ENCODE measurements at places on chromosomes 12 and 14.

DNA sequence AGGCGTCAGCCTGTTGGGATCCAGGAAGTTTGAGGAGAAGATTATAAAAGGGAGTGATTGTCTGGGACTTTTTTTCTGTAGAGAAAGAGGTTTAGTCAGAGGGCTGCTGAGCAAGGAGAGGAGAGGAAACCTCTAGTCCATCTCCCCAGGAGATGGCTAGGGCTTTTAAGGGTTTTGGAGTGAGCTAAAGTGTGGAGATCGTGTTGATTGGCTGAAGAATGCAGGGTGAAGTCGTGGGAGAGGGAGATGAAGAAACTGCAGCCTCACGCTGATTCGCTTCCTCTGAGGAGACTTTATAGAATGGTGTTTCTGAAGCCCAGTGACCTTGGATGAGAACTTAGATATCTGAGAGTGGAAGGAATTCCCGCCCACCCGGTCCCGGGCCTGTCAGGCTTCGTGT, 193.7 kb upstream of the PWP1 start:
- no peak for DNase-seq

DNA sequence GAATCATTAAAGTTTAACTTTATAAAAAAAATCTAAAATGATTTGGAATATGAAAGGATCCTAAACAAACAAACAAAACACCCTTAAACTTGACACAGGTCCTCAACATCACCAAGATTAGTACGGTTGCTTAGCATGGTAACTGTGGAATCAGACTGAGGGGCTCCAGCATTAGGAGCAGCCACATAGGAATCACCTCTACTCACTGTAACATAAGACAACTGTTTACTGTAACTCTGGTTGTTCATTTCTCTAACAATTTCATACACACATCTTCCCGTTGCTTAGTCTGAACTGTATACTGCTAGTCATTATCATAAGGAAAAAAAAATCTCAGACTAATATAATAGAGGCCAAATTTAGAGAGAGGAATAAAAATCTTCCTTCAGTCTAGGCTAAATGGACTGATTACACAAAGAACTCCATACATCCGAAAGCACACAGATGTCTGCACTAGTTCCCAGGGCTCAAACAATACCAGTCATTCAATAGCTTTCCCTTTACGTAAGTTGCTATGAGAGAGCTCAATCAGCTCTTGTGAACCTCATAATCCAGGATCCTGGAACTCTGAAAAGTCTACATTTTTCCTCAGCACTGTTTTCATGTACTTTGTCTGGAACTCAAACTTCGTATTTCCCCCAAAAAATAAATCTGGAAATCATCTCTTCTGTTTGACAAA, 26.0 kb downstream of the LRP6 start:
- no peak for DNase-seq

GRCh38 chr12:76183459-76184186, 99.1 kb upstream of the NAP1L1 start:
- DNase-seq: no peak

DNA sequence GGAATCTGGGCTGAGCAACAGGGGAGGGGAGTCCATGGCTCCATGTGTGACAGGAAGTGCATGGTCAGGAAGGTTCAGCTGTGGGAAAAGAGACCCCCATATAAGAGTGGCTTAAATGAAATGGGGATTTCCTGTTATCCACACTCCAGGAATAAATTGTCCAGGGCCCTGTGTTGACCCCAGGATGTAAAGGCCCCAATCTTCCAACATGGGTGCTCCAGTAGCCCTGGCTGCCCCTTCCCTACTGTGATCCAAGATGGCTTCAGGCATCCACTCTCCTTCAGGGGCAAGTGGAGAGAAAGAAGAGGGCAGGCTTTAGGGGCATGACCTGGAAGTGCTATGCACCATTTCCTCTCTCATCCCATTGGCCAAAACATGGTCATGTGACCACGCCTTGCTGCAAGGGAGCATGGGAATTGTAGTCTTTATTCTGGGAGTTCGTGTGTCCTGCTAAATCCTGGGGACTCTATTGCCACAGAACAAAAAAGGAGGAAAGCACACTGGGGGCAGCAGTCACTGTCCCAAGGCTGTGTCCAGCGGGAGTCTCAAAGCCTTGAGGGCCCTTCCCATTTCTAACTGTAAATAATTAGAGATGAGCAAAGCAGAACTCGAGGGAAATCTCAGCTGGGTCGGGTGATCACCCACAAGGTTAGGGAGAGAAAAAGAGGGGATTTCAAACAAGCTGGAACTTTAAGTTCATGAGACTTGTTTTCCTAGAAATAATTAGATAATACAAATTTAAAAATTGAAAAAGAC, 289.2 kb downstream of the ADGRD1 start:
- no peak for DNase-seq

- no peak for DNase-seq
Measured at GRCh38 chr14:105256292-105256960, 8.1 kb downstream of the BTBD6 start.

- no peak for DNase-seq
Measured at GRCh38 chr12:24360057-24360456, 410.6 kb upstream of the SOX5 start.

DNA sequence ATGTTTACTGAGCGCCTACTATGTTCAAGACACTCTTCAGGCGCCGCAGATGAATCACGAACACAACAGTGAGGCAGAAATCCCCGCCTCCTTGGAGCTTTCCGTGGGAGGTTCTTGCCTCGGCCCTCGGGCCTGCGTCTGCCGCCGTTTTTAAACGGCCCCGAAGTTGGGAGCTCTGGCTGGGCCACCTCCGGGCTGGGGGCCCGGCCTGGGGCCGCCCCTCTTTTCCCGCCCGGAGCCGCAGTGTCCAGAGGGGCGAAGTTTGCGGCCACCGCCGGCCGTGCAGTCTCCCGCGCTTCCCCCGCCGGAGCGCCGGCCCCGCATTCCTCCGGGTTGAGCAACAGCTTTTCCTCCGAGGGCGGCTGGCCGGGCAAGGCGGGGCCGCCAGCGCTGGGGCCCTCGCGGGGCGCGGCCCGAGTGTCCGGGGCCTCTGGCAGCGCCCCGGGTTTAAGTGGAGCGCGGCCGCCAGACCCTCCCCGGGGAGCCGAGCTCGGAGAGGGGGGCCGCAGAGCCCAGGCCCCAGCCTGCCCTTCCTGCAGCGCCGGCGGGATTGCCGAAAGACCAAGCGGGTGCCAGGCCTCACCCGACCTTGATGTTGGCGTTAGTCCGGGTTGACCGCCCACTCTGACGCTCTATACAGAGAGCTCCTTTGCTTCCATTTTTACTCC, 18.7 kb upstream of the CTDSP2 start:
- DNase-seq: no peak

- no peak for DNase-seq
Measured at GRCh38 chr12:57853864-57854556, 7.5 kb upstream of the CTDSP2 start.

DNA sequence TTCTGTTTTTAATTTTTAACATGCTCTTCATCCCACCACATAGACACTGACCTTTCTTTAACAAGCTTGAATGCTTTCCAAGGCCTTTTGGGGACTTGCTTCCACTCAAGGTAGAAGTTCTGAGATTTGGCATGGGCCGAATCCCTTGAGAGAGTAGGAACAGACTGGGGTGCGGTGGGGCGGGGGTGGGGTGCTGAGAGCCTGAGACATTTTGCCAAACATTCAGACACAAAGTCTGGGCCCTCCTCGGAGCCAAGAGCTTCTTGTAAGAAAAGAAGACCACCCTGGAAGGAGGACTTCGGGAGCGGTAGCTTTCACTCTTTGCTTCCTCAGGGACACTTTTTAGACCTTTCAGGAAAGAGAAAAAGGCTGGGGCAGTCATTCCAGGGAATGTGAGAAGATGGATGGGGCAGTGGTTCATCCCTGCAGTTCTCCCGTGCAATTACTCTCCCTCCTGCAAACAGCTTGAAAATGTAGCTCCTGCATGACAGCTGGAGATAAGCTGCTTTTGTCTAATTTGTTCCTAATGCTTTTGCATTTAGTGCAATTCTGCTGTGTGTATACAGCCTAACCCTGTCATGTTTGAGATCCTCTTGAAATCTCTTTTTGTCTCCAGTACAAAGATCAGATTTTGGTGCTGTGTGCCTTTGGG, 16.3 kb upstream of the MYO1H start:
- no peak for DNase-seq

- no peak for DNase-seq
Measured at GRCh38 chr14:35078082-35078481, 32.0 kb downstream of the FAM177A1 start.

GRCh38 chr12:62758216-62758615, 176.7 kb downstream of the PPM1H start:
- no peak for DNase-seq

DNA sequence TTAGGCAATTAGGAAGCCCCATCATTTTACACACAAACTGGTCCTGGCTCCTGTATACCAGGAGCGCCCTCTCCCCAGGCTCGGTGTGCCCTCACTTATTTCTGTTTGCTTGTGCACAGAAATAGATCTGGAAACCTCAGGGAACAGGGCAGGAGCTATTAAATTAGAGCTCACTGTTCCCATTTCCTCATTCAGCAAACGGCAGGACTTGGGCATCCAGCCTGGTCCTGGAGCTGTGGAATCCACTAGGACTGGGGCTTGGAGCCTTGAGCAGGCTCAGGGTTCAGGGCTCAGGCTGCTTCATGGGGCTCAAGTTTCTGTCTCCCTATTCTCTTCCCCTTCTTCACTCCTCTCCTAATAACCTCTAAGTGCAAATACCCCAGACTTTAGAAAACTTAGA, 91.3 kb downstream of the VCPKMT start:
- DNase-seq: no peak

GRCh38 chr14:50758945-50759344, 72.0 kb downstream of the NIN start:
- DNase-seq: no peak

- no peak for DNase-seq
Measured at GRCh38 chr12:108633534-108634248, at the start of gene SELPLG. Gene SELPLG, minus strand, starts transcription at chr12:108633894. Its CDS starts 9,587 bp downstream, at chr12:108624307.

- no peak for DNase-seq
Measured at GRCh38 chr14:78403278-78403815, 233.2 kb downstream of the NRXN3 start.

GRCh38 chr14:52244997-52245396, 22.5 kb upstream of the PTGDR start:
- no peak for DNase-seq

GRCh38 chr12:106586278-106586802, 3.5 kb downstream of the RFX4 start:
- no peak for DNase-seq

GRCh38 chr14:92684801-92685560, 63.4 kb downstream of the LGMN start:
- no peak for DNase-seq

- no peak for DNase-seq
Measured at GRCh38 chr14:65432361-65432948, 19.9 kb downstream of the FUT8 start.

- DNase-seq: no peak
Measured at GRCh38 chr12:52132754-52133161, 53.3 kb downstream of the SMIM41 start.

- no peak for DNase-seq
Measured at GRCh38 chr12:121470751-121471150, 70.8 kb downstream of the RNF34 start.

DNA sequence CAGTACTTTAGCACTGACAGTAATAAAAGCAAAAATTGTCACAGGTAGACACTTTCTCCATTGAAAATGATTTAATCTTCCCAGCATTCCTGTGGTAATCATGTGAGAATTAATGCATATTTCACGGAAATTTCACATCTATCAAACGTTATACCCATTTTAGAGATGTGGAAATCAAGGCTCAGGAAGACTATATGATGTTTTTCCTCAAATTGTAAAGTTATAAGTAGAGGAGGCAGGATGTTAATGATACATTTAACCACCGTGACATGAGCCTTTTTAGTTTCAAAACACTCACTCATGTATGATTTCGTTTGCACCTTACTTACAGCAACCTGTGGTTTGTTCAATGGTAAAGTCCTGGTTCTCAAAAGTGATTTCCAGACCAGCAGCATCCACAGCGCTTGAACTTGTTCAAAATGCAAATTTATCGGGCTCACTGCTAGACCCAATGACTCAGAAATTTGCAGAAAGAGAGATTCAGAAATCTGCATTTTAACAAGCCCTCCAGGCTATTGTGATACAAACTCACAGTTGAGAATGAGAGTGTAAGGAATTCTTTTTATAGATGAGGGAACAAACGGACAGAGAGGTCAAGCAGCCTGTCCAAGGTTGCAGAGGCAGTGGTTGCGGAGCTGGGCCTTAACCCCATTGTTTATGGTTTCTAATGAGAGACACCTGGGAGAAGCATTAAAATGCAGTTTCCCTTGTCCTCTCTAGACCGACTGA, 654.8 kb upstream of the TBX3 start:
- DNase-seq: no peak

- DNase-seq: no peak
Measured at GRCh38 chr14:63840981-63841380, 11.8 kb upstream of the SYNE2 start.

DNA sequence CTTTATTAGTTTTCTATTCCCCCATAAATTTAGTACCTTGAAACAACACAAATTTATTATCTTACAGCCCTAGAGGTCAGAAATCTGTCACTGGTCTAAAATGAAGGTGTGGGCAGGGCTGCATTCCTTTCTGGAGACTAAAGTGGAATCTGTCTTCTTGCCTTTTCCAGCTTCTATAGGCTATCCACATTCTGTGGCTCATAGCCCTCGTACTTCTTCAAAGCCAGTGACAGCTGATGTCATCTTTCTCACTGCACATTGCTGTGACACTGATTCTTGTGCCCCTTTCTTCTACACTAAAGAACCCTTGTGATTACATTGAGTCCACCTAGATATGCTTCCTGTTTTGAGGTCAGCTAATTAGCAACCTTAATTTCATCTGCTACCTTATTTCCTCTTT, 23.2 kb upstream of the DCN start:
- no peak for DNase-seq

DNA sequence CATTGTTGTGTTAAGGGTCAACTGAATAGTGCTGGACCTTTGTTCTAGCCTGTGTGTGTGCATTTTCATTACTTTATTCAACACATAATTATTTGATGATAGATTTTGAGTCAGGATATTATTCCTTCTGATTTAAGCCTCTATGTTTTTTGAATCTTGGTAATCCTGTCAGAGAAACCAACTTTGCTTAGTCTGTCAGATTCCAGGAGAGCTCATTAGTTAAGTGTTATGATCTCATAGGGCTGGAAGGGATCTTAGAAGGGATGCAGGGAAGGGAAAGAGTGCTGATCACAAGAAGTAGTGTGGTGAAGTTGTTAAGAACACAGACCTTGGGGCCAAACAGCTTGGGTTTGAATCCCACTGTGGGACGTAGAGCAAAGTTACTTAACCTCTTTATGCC, 52.9 kb downstream of the SCN8A start:
- no peak for DNase-seq

DNA sequence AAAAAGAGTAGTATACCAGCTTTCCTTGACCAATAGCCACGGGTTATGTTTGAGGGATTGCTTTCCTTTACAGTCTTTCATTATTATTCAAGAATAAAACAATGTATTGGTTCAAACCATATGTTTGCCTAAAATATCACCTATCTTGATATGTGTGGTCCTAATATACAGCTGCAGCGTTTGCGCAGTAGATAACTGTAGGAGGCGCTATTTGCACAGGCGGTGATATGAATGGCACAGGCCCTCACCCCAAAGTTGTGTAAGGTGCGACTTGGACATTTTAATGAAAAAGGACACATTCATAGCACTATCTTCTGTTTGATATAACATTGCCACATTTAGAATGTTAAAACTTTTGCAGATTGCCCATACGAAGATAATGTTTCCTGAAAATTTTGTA, 298.4 kb downstream of the TRHDE start:
- no peak for DNase-seq

- no peak for DNase-seq
Measured at GRCh38 chr14:34302654-34303053, 159.4 kb downstream of the SPTSSA start.

GRCh38 chr12:97292588-97292987, 170.0 kb upstream of the RMST start:
- no peak for DNase-seq

All from left renal pelvis (tissue), 4 donors.